ENCODE measurements at places on chromosomes 5 and 9. TPM values are rescaled to one million over a fixed set of nuclear protein-coding genes. Genes with fewer than 3 reads are reported as not detected.

GRCh38 chr5:119398727-119399466 lies 43.1 kb downstream of the TNFAIP8 start:
- H3K36me3 ChIP-seq: peaks cover 35% of the 10 kb centered on the region
- H3K27me3 ChIP-seq: no peaks in the 10 kb centered on the region
- DNase-seq: no peak
- H3K4me1 ChIP-seq: peaks cover 42% of the 10 kb centered on the region
- no peak overlapping the region for H3K27ac ChIP-seq
- no peak overlapping the region for H3K4me3 ChIP-seq

The SVEP1 gene
- total RNA-seq: not detected

- no peaks in the 10 kb centered on the region for H3K27me3 ChIP-seq
- no peak overlapping the region for H3K4me3 ChIP-seq
- no peak overlapping the region for H3K27ac ChIP-seq
- H3K4me1 ChIP-seq: no peaks in the 10 kb centered on the region
- no peak for DNase-seq
Measured at GRCh38 chr9:137009217-137009616, 12.8 kb upstream of the CLIC3 start.

The RAD23B gene
- total RNA-seq: 116 TPM

DNA sequence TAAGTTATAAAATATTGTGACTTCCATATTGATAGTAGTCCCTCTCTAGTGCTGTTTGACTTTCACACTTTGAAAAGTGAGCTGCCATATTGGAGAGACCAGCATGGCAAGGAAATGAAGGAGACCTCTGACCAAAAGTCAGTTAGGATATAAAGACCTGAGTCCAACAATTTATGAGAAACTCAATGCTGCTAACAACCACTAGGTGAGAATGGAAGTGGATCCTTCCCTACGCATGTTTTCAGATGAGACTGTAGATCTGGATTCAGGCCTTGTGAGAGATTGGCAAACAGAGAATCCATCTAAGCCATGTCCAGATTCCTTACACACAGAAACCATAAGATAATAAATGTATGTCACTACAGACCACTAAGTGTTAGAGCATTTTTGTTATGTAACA lies 81.6 kb downstream of the CTNND2 start:
- no peaks in the 10 kb centered on the region for H3K4me1 ChIP-seq
- no peaks in the 10 kb centered on the region for H3K36me3 ChIP-seq
- H3K27me3 ChIP-seq: no peaks in the 10 kb centered on the region
- H3K27ac ChIP-seq: no peak overlapping the region
- no peak for DNase-seq

The ANKRD18B gene
- 0.46 TPM for total RNA-seq

The PRXL2C gene
- 5.6 TPM for total RNA-seq

DNA sequence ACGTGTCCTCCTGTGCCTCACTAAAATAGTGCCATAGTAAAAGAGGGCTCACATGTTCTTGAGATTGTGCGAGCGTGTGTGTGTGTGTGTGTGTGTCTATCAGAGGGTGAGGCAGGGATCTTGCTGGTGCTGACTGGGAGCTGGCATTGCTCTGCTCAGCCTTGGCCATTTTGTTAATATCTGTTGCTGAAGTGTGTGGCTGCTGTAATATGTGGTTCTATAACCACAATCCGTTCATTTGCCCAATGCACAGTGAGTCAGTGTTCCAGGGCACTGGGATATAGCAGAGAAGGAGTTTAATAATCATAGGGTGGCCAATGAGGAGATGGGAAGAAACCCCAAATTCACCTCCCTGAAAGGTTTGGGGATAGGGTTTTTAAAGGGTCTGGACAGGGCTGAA lies 61.3 kb downstream of the RASGRF2 start:
- no peak overlapping the region for H3K4me3 ChIP-seq
- peaks cover 51% of the 10 kb centered on the region for H3K4me1 ChIP-seq
- no peak overlapping the region for H3K27ac ChIP-seq

DNA sequence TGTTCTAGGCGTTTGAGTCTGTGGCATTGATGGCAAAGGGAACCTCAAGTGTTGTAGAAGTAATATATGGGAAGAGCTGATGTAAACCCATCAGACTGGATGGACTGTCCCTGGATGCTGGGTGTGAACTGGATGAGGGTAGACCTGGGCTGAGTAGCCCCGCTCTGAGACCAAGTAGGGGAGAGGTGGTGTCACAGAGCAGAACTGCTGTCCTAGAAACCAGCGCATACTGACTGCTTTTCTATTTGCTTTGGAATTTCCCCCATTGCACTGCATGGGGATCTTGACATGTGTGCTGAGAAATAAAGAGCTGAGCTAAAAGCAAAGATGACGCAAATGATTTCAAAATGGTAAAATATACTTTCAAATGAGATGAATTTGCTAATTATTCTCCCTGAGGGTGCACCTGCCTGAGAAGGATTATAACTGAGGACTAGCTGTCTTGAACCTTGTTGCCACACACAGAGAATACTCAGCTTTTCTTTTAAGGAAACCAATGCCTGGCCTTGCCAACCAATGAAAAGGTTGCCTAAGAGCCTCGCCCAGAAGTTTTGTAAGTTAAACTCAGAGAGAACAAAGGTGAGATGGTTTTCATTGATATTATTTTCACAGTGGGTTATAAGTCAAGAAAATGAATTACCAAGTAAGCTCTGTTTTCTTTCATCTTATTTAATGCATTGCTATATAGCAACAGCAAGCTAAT lies 44.8 kb downstream of the NIM1K start:
- H3K27ac ChIP-seq: no peak overlapping the region
- H3K36me3 ChIP-seq: no peaks in the 10 kb centered on the region
- H3K4me1 ChIP-seq: peaks cover 7% of the 10 kb centered on the region
- peaks cover 5% of the 10 kb centered on the region for H3K27me3 ChIP-seq

DNA sequence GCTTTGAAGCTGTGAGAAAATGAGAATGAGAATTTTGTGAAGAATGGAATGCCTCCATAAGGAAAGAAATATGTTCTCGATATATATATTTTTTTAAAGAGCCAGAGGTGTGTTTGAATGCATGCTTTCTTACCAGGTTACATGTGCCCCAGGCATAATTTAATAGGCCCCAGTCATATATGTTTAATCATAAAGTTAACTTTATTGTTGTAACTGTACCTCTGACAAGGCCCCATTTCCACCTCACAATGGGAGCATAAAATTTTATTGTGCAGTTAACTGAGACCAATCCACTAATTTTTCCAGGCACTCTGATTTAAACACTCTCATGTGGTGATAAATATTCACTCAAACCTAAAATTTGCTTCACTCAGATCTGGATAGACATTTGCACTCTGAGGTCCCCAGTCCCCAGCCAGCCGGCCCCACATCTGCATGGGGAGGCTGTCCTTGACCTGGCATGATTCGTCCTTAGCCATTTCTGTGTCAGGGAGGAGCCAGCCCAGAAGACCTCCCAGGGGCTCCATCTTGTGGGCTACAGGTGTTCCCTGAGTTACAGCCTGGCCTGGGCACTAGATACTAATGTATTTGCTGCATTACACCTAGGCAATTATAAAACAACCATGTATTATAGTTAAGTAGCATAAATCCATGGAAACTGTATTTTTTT lies 245.8 kb downstream of the MTRR start:
- no peak for DNase-seq
- H3K4me3 ChIP-seq: no peak overlapping the region
- H3K36me3 ChIP-seq: no peaks in the 10 kb centered on the region

The CER1 gene
- not detected for total RNA-seq

The CTXN3 gene
- not detected for total RNA-seq

The FOXD4 gene
- total RNA-seq: 0.92 TPM

DNA sequence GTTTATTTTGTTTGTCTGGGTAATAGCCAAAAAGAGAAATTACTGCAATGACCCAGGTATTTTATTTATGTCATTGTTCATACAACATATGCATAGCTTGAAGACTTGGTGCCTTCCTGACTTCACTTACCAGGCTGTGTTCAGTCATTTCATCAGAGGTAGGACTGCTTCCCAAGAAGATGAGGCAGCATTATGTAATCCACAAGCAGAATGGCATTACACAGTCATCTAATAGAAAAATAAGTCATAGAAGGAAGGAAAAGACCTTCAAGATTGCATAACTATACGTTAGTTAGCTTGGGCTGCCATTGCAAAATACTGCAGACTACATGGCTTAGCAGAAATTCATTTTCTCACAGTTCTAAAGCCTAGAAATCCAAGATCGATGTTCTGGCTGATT lies 167.5 kb downstream of the NMUR2 start:
- DNase-seq: no peak
- H3K36me3 ChIP-seq: no peaks in the 10 kb centered on the region
- no peaks in the 10 kb centered on the region for H3K4me1 ChIP-seq
- no peak overlapping the region for H3K27ac ChIP-seq
- H3K27me3 ChIP-seq: no peaks in the 10 kb centered on the region

The DBH gene
- not detected for total RNA-seq

DNA sequence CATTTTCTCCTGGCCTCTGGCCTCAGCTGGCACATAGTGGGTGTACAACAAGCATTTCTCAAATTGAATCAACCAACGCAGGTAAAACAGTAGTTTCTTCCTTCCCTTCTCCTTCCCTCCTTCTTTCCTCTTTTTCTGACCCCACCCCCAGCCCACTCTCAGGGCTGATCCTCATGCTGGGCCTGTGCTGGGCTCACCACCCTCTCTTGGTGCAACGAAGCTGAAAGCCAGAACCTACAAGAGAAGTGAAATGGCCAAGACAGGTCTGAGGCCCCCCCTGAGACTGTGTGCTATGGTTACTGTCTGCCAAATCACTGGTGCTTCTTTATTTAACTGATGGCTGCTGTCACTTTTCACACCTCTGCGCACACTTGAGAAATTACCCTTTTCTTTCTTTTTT lies 53.0 kb upstream of the BOD1 start:
- no peak overlapping the region for H3K4me3 ChIP-seq
- H3K27ac ChIP-seq: no peak overlapping the region
- no peaks in the 10 kb centered on the region for H3K36me3 ChIP-seq
- no peak for DNase-seq
- H3K27me3 ChIP-seq: no peaks in the 10 kb centered on the region
- H3K4me1 ChIP-seq: no peaks in the 10 kb centered on the region

The SLCO6A1 gene
- not detected for total RNA-seq

The SWI5 gene
- total RNA-seq: 8.8 TPM

DNA sequence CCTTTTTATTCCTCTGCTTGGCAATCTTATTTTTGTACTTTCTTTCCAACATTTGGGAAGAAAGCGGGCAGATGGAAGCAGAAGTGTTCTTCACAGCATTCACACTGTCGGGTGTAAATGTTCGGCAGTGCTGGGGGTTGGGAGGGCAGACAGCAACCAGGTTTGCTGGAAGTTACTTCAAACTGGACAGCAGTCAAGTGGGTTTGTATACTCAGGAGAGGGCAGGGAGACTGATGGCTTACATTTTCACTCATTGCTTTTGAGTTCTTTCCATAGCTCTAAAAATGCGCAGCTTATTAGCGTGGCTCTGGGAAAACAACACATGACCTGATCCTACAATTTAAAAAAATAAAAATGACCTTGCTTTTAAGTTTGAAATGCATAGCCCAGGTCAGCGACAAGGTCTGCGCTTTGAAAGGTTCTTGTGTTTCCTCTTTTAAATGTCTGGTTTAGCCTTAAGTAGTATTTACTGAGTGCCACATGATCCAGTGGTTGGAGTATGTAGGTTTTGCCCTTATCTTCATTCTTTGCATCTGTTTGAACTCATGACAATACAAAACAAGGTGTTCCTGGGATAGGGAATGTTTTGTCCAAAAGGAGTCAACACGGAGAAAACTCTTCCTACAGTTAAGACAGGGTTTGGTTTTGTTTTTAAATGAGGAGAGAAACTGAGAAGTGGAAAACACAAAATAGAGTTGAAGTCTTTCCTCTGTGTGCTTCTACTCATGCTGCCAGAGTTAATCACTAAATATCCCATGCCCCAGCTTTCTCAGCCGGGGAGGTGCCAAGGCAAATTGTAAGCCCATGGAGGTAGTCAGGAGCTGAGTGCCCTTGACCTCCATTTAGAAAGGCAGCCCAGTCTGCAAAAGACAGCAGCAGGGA lies 132.7 kb upstream of the DMRT1 start:
- peaks cover 10% of the 10 kb centered on the region for H3K4me1 ChIP-seq
- no peak for DNase-seq
- peaks cover 40% of the 10 kb centered on the region for H3K27me3 ChIP-seq
- H3K36me3 ChIP-seq: peaks cover 3% of the 10 kb centered on the region
- H3K27ac ChIP-seq: no peak overlapping the region
- no peak overlapping the region for H3K4me3 ChIP-seq

DNA sequence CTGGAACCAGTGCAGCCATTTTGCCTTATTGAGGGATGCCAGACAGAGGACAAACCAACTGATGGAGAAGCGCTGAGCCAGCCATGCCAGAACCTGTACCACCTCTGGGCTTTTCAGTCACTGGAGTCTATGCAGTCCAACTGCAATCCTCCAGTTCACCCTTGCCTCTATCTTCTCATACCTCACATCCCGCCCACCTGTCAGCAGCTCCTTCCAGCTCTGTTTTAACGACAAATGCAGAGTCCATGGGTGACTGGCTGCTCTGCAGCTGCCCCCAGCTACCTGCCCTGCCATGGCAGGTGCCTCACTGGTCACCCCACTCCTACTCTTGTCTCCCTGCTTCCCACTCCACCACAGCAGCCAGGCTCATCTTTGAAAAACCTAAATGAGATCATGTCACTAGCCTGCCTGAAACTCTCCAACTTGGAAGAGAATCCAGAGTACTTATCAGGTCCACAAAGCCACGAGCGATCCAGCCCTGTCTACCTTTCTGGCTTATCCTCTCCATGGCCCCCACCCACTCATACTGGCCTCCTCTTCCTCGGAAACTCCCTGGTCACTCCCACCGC lies 14.0 kb upstream of the ACSL6 start:
- H3K4me3 ChIP-seq: no peak overlapping the region
- peaks cover 6% of the 10 kb centered on the region for H3K36me3 ChIP-seq
- H3K27ac ChIP-seq: no peak overlapping the region

The CLINT1 gene
- total RNA-seq: 68.4 TPM

The TBC1D2 gene
- total RNA-seq: 8.3 TPM

The IGIP gene
- total RNA-seq: 5.1 TPM

DNA sequence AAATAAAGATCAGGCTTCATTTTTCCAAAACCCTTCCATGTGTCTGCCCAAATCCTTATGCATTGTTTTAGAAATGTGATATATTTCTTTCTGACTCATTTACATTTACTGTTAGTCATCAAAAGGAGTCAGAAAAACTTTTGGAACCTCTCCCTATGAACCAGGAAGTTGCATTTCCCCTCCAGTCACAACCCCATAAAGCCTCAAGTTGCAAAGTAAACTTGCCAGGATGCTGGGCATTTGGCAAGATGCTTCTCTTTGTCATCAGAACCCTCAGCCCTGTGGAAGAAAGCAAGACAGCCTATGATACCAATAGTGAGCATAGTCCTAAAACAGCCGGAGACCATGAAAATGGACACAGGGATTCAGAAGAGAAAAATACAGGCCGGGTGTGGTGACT lies 84.2 kb downstream of the MUSK start:
- no peaks in the 10 kb centered on the region for H3K27me3 ChIP-seq
- no peak for DNase-seq
- no peak overlapping the region for H3K4me3 ChIP-seq
- H3K27ac ChIP-seq: no peak overlapping the region

GRCh38 chr9:87732344-87732743 lies 6.4 kb downstream of the CTSL start:
- no peak overlapping the region for H3K27ac ChIP-seq
- H3K4me1 ChIP-seq: peaks cover 22% of the 10 kb centered on the region
- no peak for DNase-seq
- peaks cover 16% of the 10 kb centered on the region for H3K27me3 ChIP-seq

The PCDHGA4 gene
- total RNA-seq: not detected

- DNase-seq: no peak
- no peak overlapping the region for H3K27ac ChIP-seq
- no peak overlapping the region for H3K4me3 ChIP-seq
Measured at GRCh38 chr9:38144421-38144820, 75.4 kb upstream of the SHB start.

- no peaks in the 10 kb centered on the region for H3K27me3 ChIP-seq
- H3K27ac ChIP-seq: no peak overlapping the region
- H3K4me3 ChIP-seq: no peak overlapping the region
- DNase-seq: peak; percentile 51
- no peaks in the 10 kb centered on the region for H3K36me3 ChIP-seq
- H3K4me1 ChIP-seq: peaks cover 20% of the 10 kb centered on the region
Measured at GRCh38 chr5:79938468-79938867, 52.6 kb downstream of the MTX3 start.

Measured in activated CD4-positive, alpha-beta T cell treated with anti-CD3 and anti-CD28 coated beads, Interleukin-2, amount 10 ng/mL, durations not matched to agents 7 days and 5 days (primary cell).